HepG2 (cell line): ENCODE measurements at places on chromosomes 1 and 21. TPM values are rescaled to one million over a fixed set of nuclear protein-coding genes. Genes with fewer than 3 reads are reported as not detected.

The PERM1 gene
- total RNA-seq: 0.04 TPM in 1 of 2 replicates, not detected in the other

DNA sequence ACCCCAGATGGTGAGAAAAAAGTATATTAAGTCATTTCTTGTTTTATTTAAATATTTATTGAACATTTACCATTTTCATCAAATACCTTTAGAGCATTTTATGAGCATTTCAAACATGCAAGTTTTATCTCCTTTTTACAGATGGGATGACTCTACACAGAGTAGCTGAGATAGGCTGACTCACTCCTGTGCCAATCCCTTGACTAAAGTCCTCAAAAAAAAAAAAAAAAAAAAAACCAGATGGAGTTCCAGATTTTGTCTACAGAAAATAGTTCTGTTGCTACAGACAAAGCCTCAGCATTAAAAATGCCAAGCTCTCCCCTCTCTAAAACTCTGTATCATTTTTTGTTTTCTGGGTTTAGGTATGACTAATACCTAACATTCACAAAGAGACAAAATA, 303.0 kb upstream of the PLD5 start:
- no peak overlapping the region for H3K4me3 ChIP-seq
- DNase-seq: no peak
- no peak overlapping the region for H3K27ac ChIP-seq
- no peaks in the 10 kb centered on the region for H3K36me3 ChIP-seq
- no peaks in the 10 kb centered on the region for H3K4me1 ChIP-seq

GRCh38 chr1:201450721-201451291, 18.2 kb downstream of the PHLDA3 start:
- no peaks in the 10 kb centered on the region for H3K36me3 ChIP-seq
- peaks cover 25% of the 10 kb centered on the region for H3K4me1 ChIP-seq
- DNase-seq: no peak
- H3K27ac ChIP-seq: no peak overlapping the region
- no peak overlapping the region for H3K4me3 ChIP-seq
- peaks cover 4% of the 10 kb centered on the region; the same call in 1 of the 2 replicates for H3K27me3 ChIP-seq

GRCh38 chr1:173628888-173629287, 6.2 kb upstream of the TEX50 start:
- H3K4me1 ChIP-seq: no peaks in the 10 kb centered on the region
- DNase-seq: no peak
- no peak overlapping the region for H3K27ac ChIP-seq
- H3K4me3 ChIP-seq: no peak overlapping the region

- peaks cover 17% of the 10 kb centered on the region; the same call in 1 of the 3 replicates for H3K36me3 ChIP-seq
- no peak overlapping the region for H3K27ac ChIP-seq
- H3K27me3 ChIP-seq: no peaks in the 10 kb centered on the region
- no peak overlapping the region for H3K4me3 ChIP-seq
Observed at GRCh38 chr1:43844114-43844513, 89.5 kb upstream of the ARTN start.

DNA sequence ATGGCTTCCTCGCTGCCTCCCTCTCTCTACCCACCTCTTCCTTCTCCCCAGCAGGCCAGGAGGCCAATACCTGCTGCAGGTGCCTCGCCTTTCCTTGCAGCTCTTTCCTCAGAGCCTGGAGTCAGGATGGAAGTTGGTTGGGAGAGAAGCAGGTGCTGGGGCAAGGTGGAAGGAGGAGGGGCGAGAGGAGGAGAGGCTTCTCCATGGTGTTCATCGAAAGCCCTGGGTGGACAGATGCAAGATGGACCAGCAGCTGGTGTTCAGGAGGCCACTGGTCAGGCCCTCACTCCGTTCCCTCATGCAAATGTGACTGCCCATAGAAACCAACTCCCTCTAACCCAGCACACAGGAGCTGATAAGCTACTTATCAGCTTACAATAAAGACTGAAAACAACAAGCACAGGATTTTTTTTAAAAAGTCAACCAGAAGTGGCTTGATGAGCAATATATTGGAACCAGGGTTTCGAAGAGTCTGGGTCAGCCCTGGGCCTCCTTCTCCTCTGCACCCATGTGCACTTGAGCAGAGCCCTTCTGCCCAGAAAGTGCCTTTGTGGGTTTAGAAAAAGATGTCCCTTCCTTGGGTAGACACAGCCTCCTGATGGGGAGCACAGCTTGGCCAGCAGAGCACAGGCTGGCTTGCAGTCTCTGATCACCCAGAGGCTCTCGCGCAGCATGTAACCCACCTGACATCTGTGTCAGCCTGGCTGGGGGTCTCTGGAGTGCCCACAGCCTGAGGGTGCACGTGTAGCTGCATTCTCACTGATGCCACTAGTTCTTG, 16.6 kb upstream of the GSTM4 start:
- H3K36me3 ChIP-seq: no peaks in the 10 kb centered on the region
- H3K4me1 ChIP-seq: peaks cover 33% of the 10 kb centered on the region
- DNase-seq: no peak
- H3K4me3 ChIP-seq: no peak overlapping the region

DNA sequence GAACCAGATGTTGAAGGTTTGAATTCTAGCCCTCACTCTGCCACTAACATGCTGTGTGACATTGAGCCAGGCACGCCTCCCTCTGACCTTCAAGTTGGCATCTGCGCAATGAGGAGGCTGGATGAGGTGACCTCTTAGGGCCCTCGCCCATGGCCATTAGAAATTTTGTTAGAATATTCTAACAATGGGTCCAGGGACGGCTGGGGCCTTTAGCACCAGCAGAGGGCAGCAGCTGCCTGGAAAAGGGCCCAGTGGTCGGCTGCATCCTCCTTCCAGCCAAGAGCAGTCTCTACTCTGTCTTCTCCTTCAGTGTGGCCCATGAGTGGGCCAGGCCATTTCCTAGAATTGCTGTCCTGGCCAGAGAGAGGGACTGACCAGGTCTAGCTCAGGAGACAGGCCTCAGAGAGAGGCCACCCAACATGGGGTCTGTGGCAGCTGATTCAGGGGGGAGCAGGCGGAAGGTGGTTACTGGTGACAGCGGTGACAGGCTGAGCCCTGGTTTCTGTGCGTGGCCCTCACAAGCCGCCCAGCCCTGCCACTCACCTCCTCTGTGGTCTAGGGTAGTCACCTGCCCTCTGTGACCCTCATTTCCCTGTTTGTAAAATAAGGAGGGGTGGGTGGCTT, 101.3 kb upstream of the ACTL8 start:
- peaks cover 94% of the 10 kb centered on the region for H3K36me3 ChIP-seq
- no peak overlapping the region for H3K27ac ChIP-seq
- DNase-seq: no peak

DNA sequence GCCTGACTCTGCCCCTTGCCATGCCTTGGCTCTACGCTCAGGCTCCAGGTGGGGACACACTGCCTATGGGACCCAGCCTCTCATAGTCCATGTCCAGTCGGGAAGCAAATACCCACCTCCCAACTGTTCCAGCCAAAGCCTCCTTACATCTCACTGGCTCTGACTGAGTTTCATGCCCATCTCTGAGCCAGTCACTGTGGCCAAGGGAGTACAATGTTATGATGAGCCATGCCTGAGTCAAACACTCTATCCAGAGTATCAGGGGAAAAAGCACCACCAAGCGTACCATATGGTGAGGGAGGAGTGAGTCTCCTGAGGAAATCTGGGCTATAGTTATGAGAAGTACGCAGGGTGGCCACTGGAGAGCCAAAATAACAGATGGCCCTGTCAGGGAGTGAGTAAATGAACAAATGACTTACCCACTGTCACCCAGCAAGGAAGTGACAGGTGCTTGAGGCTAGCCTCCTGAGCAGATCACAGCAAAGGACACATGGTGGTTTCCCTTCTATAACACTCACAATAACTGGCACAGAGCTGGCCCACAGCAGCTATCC, 236.6 kb upstream of the GJB5 start:
- no peak overlapping the region for H3K4me3 ChIP-seq
- no peak for DNase-seq
- no peaks in the 10 kb centered on the region for H3K27me3 ChIP-seq
- no peak overlapping the region for H3K27ac ChIP-seq

DNA sequence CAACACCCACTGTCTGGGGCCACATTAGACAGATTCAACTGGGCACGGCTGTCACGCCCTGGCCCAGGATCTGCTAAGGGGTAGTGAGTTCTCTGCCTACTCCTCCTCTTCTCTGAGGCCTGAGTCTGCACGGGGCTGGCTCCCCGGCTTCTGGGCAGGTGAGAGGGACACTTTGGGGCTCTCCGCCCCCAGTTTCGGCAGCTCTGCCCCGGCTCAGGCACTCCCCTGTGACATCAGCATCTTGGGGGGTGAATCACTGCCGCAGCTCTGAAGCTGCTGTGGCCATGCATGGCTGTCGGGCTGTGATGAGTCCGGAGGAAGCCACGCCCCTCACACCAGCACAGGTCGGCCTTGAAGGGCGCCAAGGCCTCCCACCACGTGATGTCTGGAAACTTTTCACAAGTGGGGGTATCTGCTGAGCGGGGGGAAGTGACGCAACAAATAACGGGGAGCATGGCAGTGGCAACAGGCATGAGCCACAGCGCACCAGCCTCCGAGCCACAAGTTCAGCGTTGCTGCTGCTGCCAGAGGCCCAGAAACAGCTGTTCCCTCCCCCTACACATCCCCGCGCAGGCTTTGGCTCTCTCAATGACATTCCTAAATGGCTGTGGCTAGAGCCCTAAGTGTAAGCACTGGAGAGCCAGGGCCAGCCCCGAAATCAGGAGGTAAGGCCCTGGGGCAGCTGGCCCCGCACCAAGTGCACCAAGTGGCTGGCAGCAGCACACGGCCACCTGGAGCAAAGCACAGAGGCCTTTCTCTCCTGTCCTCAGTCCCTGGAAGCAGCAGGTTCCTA, 26.3 kb downstream of the ZBTB17 start:
- peaks cover 9% of the 10 kb centered on the region for H3K36me3 ChIP-seq
- no peak overlapping the region for H3K27ac ChIP-seq
- no peaks in the 10 kb centered on the region for H3K27me3 ChIP-seq
- peaks cover 11% of the 10 kb centered on the region; the same call in 1 of the 2 replicates for H3K4me1 ChIP-seq

- H3K4me3 ChIP-seq: no peak overlapping the region
- no peak overlapping the region for H3K27ac ChIP-seq
- no peaks in the 10 kb centered on the region for H3K4me1 ChIP-seq
- no peaks in the 10 kb centered on the region for H3K36me3 ChIP-seq
Observed at GRCh38 chr1:80305466-80305865, 1298.9 kb upstream of the ADGRL4 start.
